ENCODE measurements at places on chromosomes 1 and 21.

GRCh38 chr1:226988334-226988666 lies 48.2 kb downstream of the COQ8A start:
- DNase-seq: no peak

DNA sequence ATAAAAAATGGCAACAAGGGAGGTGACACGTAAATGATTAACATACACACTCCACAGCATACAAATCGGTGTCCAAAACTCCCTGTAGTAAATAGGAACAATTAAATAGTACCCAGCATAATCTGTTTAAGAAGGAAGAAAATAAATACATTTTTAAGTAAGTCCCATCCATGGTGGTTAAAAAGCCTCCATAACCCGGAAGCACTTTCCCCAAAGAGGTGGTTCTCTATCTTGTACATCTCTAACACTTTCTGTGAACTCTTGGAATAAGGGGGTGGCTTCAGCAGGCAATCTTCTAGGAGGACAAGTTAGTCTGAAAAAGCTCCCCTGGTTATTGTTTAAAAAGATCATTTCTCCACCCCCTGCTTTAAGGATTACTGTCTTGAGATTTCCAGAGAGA lies 76.9 kb downstream of the PTPN14 start:
- no peak for DNase-seq

- no peak for DNase-seq
Observed at GRCh38 chr1:7224644-7225043, 439.4 kb downstream of the CAMTA1 start.

- DNase-seq: no peak
Observed at GRCh38 chr21:35753308-35753707, 307.0 kb downstream of the SETD4 start.

- DNase-seq: no peak
Observed at GRCh38 chr1:156160000-156160742, 6.8 kb downstream of the SEMA4A start.

Measured in pulmonary artery endothelial cell (primary cell).